ENCODE measurements at places on chromosomes 7 and 10.
A peak's percentile ranks its signal among the peaks of the same experiment; 100 is the strongest.

- DNase-seq, result peak; percentile 58
Observed at GRCh38 chr10:128210215-128211063, 84.2 kb upstream of the MKI67 start.

GRCh38 chr7:128053023-128053422, 21.8 kb upstream of the LRRC4 start:
- no peak for DNase-seq

GRCh38 chr7:72438491-72438890, 26.4 kb upstream of the CALN1 start:
- no peak for DNase-seq

DNA sequence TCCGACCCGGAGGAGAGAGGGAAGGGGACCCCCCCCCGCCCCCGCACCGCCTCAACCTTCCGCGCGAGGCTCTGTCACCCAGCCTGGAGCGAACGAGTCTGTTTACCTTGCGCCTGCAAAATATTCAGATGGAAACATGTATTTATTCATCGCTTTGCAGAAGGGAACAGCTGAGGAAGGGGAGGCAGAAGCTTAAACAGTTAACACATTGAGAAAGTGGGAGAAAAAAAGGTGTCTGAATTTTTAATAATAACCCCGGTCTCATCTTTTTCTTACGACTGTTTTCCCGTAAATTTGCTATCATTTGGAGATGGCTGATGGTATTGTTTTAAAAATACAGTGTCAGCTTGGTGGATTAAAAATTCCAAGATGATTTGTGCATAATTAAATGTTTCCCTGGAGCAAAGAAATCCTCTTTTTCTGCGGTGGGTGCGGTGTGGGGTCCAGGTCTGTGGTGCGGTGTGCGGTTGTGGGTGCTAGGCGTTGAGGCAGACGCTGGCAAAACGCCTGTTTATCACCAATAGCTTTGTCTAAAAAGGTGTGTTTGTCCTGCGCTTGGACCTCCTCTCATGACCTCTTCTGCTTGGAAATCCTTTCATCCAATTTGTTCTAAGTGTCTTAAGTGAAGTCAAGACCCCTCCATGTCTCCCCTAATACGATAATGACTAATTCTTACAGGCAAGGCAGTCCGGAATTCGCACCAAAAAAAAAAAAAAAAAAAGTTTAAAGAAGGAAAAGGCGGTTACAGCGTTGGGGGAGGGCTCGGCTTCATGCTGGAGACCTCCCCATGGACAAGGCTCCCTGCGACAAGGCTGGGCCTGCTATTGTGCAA, 1.6 kb downstream of the UNCX start:
- DNase-seq, result no peak

GRCh38 chr7:158192956-158193355, 394.7 kb downstream of the PTPRN2 start:
- no peak for DNase-seq

- no peak for DNase-seq
Observed at GRCh38 chr7:141113131-141113530, 39.3 kb downstream of the TMEM178B start.

- DNase-seq, result no peak
Observed at GRCh38 chr10:44689368-44689767, 221.8 kb upstream of the TMEM72 start.

GRCh38 chr7:151438864-151439601, 908 bp downstream of the CRYGN start:
- no peak for DNase-seq

GRCh38 chr10:127805950-127806349, 69.0 kb downstream of the FOXI2 start:
- no peak for DNase-seq

- no peak for DNase-seq
Observed at GRCh38 chr10:132539894-132540293, 2.3 kb downstream of the INPP5A start.

GRCh38 chr7:156935250-156935649, 14.3 kb upstream of the NOM1 start:
- no peak for DNase-seq

DNA sequence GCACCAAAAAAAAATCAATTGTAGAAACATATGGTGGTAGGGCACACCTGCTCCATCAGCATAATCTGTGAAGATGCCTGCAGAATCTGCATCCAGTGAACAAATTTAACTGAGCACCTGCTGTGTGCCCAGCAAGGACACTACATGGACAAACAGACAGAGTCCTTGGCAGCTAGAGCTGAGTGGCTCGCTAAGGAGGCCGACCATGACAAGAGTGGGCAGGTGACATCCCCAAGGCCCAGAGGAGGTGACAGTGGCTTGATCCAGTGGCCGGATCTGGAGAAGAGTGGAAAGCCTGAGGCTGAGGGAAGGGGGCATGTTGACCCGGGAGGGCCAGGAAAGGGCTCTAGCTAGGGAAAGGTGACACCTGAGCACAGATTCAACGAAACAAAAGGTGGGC, 68.1 kb downstream of the MAD1L1 start:
- no peak for DNase-seq

DNA sequence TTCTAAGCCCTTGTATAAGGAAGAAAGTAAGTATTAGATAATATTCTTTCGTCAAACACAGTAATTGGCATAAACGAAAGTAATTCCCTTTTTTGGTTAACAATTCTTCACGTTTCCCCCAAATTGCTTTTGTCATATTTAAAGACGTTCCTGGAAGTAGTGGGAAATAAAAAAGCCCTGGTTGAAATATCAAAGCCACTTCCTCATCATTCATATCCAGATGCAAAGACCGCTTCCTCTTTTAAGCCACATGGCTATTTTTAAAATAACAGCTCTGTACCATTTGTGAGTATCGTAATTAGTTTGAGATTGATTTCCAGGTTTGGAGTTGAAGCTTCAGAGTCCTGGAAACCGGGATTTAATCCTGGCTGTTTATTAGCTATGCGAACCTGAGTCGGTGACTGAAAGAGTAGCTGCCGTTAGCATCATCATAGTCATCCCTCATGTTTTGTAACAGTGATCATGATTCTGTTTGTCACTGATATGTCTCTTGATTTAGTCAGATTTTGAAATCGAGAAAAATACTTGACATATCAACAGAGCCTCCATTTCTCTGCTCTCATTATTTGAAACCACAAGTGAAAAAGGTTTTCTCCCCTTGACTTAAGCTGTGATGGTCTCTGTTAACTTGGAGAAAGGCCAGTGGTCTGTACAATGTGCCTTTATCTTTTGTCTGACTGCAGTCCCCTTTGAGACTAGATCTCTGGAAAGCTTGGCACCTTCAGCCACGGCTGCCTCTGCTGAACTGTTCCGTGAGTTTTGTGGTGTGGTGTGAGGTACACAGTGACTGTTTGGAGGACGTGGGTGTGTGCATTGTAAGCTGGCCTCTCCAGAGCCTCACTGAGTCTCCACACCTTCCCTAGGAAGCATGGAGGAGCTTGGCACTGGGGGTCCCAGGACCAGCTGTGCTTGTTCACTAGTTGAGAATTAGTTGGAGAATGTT, 18.1 kb downstream of the OPTN start:
- DNase-seq, result no peak

DNA sequence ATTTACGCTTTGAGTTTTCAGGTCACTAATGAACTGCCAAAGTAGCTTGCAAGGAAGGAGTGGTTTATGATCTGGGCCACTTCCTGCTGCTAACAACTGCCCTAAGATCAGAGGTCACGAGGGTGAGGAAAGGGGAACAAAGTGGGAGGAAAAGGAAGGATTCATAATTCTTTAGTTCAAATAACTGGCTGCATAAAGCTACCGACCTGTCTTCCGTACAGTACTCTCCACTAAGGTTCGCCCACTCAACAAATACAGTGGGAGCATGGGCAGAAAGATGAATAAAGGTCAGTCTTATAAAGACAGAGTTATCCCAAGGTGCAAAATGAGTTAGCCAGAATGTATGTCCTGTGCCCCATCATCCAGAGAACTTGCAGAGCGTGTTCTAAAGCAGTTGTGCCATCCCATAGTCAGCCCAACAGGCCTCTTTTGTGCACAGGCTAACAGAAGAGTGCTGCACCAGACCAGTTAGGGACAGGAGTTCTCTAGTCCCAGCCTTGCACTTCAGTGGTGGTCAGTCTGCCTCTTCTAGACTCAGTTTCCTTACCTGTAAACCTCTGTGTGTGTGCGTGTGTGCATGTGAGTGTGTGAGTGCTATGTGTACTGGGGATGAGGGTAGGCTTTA, 65.9 kb downstream of the CREB3L2 start:
- no peak for DNase-seq

DNA sequence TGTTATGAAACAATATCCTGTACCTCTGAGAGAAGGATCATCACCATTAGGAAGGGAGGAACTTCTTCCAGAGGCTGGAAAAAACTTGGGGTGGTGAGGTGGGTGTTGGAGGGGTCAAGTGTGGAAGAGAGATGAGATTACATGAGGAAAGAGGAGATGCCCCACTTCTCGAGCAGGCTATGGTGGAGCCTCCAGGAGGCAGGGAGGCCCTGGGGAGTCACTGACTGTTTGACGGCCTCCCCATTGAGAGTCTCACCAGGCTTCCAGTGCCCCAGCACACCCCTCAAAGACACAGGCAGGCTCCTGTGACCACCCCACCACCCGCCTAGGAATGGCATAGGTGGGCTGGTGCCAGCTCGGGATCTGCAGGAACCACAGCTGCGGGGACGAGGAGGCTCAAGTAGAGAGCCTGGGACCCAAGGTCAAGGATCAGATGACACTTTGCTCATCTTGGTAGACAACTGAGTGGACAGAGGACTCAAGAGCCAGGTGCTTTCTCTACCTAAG, 185.3 kb upstream of the GDF10 start:
- DNase-seq, result no peak

DNA sequence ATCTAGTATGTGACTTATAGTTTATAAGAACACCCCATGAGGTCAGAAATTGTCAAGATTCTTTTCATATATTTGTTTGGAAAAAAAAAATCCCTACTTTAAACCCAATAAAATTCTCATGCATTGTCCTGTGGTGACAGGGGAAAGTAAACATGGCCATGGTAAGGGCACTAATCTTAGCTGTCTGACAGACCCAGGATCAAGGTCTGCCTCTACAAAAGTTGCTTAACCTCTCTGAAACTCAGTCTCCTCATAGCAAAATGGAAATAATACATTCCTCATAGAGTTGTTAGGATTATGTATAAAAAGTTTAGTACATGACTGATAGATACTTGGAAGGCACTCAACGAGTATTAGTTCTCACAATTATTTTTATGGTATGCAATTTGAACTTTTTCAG, 22.3 kb upstream of the AKAP9 start:
- no peak for DNase-seq

GRCh38 chr10:43655311-43655710, 6.6 kb upstream of the ZNF32 start:
- DNase-seq, result no peak

DNA sequence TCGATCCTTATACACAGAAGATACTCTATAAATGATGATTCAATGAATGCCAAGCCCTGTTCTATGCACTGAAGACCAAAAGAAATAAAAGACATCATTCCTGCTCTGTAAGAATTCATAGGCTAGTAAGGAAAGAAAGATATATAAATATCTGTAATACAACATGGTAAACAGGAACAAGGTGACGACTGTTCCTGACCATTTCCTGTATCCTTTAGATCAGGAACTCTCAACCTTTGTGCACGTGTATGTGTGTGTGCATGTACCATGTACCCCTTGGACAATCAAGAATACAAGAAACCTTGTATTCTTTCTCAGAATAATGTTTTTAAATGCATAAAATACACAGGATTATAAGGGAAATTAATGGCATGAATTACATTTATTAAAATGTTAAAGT, 7.3 kb upstream of the HK1 start:
- DNase-seq, result no peak

DNA sequence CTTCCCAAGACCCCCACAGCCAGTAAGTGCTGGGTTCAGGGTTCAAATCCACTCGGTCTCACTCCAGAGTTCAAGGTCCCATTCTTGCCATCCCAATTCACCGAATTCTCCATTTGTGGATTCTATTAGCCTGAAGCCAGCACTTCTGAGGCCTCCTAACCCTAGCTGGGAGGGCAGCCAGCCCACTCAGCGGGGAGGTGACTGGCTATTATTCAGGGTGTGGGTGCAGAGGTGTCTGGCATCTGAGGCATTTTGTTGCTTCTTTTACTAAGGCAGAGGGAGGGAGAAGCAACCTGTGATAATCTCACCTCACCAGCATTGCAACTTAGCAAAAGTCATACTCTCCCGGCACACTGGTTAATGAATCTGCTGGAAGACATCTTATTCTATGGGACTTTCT, 8.7 kb upstream of the PTPRN2 start:
- no peak for DNase-seq

- DNase-seq, result peak; percentile 53
Observed at GRCh38 chr10:103069453-103070331, 123.4 kb downstream of the NT5C2 start.

GRCh38 chr10:130409331-130409730, 273.1 kb downstream of the GLRX3 start:
- no peak for DNase-seq

DNA sequence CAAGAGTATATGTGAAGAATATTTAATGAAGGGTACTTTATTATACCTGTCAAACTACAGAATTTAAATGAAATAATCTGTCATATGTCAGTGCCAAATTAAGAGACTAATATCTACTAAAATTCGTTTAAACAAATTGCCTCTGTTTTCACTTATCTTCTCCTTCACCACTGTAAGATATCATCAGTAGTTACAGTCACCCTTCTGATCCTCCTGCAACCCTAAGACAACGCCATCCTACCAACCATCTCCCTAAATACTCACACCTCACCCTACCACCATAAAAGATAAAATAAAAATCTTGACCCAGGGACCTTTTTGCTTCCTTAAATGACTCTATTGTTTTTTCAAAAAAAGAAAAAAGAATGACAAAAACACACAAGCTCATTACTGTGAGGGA, 20.8 kb downstream of the EZH2 start:
- DNase-seq, result no peak

GRCh38 chr7:7157887-7158271, 24.5 kb upstream of the C1GALT1 start:
- no peak for DNase-seq

DNA sequence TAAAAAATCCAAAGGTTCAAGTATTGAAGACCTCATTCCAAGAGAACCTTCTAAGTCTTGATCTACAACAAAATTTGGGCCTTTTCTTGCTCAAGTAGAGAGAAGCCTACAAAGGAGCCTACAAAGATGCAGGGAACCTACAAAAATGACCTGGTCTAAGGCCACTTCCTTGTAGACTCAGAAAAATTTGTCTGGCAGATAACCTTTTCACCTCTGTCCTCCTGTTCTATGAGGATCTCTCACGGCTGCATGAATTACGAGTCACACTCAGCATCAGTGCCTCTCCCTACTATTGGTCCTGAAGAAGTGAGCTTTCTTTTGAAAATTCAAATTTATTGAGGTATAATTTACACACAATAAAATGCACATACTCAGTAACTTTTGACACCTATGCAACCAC, 29.3 kb downstream of the CCNJ start:
- DNase-seq, result no peak

DNA sequence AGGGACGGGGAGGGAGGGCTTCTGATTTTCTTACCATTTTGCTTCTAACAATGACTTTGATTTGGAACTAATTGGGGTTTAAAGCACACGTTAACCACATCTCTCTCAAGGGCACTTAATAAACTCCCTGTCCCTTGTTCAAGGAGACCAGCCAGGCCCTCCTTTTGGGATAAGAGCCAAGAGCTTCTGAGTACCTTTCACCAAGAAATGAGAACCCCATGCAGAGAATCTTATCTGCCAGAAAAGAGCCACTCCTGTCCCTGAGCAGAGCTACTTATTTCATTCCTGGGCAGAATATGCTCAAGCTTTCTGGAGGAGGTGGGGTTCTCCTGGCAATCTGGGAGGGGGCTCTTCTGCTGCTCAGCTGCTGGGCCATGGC, 574.6 kb downstream of the GALNT17 start:
- DNase-seq, result no peak
